Activated CD8-positive, alpha-beta T cell treated with anti-CD3 and anti-CD28 coated beads for 36 hours (primary cell): ENCODE measurements at places on chromosomes 3 and 15. TPM values are rescaled to one million over a fixed set of nuclear protein-coding genes. Genes with fewer than 3 reads are reported as not detected.

Gene FAM81A
- total RNA-seq: 1.2 TPM

GRCh38 chr3:159664006-159664405 is 324.6 kb upstream of the IL12A start:
- DNase-seq: no peak

GRCh38 chr3:171972871-171973348 is 66.5 kb upstream of the FNDC3B start:
- DNase-seq: no peak

- DNase-seq: no peak
These were observed 68.2 kb upstream of the THBS1 start for GRCh38 chr15:39512643-39513042.

GRCh38 chr15:40405501-40406381 is at the start of gene IVD:
TSS of gene IVD (plus strand) at chr15:40405795. CDS start at chr15:40405828, 33 bp downstream.
- DNase-seq: peak; percentile 96

GRCh38 chr15:62753518-62754221 is 288.9 kb upstream of the TPM1 start:
- DNase-seq: no peak

DNA sequence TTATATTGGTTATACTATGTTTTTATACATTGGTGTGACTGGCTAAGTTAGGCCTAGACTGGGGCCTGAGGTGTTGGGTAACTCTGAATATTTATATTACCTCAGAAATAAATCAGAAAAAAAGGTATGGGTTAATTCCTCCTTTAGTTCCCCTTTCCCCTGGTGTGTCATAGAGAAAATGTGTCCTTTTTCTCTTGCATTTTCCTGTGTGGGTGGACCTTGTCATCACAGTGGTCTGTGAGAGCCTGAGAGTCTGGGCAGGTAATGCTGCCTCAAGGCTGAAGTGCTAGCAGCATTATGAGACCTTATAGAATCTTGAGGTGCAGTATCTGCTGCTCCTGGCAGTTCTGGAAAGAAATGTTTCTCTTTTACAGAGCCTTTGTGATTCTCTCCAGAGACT is 69.7 kb downstream of the PCOLCE2 start:
- DNase-seq: no peak
